ENCODE measurements at places on chromosomes 16 and 17.

DNA sequence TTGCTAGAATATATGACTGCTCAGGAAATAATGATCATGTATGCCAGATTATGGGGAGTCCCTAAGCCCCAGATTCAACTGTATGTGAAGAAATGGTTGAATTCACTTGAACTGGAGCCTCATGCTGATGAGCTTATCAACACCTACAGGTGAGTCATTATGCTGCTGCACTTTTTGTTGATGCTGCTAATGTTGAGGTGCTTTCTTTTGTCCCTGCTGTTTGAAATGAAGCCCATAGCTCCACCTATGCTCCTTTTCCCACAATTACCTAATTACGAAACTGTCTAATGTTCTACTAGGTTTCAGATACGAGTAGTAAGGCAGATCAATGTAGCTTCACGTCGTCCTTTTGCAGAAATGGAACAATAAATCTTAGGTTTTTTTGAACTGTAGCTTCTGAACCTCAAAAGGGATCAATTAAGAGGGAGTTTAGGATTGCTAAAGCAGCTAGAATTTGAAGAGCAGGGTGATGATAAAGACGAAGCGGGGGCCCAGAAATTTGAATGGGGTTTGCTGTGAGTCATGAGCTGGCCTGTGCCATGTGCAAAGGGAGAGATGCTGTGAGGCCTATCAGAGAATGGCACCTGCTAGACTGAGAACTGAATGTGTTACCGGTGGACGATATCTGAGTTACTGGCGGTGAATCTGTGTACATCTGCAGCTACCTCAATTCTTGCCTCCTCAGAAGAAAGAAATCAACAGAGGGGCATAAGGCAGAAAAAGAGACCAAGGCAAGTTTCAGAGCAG is 6.1 kb upstream of the UQCRC2 start:
- DNase-seq = no peak

DNA sequence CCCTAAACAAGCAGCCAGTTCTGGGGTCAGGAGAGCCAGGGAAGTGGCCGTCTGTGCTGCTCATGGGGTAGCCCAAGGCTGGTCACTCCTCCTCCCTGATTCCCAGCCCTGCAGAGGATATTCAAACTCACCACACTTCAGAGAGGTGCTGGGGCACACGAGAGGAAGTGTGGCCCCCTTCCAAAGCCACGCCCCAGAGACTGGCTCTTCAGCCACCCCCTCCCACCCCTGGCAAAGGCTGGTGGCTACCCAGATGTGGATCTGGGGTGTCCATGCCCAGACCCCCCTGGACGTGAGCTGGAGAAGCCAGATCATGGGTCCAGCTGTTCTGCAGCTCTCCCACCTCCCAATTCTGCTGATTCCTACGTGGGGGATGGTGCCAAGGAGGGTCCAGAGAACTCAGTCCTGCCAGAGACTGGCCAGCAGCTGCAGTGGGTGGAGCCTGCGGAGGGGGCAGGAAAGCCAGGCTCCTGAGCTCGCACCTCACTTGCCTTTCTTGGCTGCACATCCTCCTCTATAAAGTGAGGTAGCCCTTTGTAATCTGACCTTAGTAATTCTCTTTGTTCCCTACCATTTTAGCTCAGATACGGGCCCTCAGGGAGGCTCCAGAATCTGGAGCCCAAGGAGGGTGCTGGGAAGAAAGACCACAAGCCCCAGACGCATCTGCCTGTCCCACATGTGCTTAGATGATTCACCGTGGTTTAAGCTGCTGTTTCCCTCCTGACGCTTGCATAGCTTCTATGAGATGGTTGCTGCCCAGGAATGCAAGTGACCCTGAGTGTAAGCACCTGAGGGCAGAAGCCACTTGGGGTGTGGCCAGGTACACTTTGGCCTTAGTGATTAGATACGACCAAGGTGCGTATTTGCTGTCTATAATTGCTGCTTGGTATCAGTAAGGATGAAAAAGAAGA is 15.3 kb downstream of the SDK2 start:
- DNase-seq = no peak

DNA sequence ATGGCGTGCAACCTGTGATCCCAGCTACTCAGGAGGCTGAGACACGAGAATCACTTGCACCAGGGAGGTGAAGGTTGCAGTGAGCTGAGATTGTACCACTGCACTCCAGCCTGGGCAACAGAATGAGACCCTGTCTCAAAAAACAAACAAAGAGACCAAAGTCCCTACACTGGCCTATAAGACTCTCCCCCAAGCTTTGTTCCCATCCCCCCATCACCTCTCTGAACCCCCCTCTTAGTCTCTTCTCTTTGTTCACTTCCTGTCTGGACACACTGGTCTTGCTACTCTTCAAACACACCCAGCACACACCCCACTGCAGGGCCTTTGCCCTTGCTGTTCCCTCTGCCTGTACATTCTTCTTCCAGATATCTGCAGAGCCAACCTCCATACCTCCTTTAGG is 7.8 kb upstream of the SCNN1B start:
- no peak for DNase-seq

- no peak for DNase-seq
Observed at GRCh38 chr17:1796800-1797199, 32.9 kb downstream of the SMYD4 start.

DNA sequence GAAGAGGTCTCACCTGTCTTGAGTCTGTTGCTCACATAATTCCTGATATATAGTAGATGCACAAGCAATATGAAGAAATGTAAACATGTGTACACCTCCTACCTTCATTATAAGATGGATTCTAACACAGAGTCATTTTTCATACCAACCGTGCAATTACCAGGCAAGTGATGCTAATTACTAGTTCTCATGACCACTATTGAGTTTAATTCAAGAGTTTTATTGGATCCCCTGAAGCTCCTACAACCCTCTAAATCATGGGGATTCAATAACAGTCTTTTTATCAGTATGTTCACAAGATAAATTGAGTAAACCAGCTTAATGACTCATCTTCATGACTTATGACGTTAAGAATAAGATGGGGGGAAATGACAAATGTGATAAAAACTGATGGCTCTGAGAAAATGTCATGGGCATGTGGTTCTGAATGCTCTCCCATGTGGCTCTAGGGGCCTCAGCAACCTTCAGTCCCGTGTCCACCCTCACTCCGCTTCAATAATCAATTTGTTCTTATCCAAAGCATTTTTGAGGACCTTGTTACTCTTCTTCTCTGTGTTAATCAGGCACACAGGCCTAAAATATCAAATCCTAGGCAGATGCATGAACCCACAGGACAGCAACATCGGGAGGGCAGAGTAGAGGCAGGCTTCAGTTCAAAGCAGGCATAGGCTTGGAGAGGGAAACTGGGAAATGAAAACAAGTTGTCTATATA is 42.8 kb downstream of the PRAC1 start:
- no peak for DNase-seq

- DNase-seq = no peak
Observed at GRCh38 chr16:3759736-3760135, 42.4 kb upstream of the TRAP1 start.

DNA sequence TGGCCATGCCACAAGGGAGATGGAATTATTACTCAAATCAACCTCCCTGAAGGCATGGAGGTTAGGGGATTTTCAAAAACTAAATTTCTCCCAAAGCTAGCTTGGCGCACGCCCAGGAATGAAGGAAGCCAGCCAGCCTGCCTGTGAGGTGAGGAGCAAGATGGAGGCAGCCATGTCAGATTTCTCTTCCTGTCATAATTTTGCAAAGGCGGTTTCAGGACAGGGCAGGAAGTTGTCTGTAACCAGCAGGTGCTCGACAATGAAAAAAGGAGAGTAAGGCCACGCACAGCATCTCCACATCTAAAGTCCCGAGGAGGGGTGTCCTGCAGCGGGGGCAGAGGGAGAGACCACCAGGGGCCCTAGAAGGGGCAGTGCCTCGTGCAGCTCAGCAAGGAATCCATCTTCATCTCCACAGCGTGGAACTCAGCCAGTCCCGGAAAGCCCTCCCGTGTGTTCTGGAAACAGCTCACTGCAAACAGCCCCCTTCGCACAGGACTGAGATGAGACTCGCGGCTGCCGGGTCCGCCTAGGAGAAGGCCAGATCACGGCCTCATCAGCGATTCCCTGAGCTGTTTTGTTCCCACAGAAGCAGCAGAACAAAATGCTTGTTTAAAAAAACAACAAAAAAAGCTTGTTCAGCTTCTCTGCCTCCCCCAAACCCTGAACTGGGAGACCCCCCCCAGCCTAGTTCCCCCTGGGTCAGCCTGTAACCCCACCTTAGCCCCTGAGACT is 47.8 kb downstream of the SLC7A5 start:
- DNase-seq = no peak

DNA sequence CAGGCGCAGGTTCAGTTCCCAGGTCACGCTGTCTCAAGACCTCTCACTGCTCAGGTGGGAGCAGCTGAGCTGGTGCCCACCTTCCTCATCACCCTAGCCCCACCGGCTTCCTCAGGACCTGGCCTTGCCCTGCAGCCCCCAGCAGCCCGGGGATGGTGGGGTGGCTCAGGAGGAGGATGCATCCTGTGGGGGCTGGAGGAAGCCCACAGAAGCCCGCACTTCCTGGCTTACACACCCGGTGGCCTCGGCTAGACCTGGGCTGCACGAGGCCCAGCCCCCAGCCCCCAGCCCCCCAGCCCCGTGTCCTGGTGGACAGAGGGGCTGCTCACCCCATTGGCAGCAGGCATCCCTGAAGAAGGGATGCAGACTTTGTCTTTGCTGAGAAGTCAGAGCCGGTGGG is 43.4 kb downstream of the BAHCC1 start:
- no peak for DNase-seq

DNA sequence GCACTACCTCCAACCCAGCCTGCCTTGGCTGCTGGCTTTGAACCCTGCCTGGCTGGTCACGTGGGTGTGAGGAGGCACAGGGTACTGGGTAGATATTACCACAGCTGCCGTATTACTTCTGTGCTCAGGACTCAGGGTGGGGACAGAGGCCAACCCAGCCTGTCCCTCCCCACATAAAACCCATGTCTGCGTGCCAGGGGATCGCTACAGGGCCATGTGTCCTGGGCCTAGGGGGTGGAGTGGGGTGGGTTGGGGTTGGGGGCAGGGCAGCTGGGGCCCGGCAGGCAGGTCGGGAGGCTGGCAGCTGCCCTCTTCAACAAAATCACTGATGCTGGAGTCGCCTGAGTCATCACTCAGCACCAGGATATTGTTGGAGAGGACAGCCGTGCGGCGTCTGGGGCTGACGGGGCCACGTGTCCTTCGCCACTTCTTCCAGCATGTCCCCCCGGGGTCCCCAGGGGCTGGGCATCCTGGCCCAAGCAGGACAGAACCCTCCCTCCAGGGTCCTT is 39.7 kb upstream of the PVALEF start:
- DNase-seq = no peak

DNA sequence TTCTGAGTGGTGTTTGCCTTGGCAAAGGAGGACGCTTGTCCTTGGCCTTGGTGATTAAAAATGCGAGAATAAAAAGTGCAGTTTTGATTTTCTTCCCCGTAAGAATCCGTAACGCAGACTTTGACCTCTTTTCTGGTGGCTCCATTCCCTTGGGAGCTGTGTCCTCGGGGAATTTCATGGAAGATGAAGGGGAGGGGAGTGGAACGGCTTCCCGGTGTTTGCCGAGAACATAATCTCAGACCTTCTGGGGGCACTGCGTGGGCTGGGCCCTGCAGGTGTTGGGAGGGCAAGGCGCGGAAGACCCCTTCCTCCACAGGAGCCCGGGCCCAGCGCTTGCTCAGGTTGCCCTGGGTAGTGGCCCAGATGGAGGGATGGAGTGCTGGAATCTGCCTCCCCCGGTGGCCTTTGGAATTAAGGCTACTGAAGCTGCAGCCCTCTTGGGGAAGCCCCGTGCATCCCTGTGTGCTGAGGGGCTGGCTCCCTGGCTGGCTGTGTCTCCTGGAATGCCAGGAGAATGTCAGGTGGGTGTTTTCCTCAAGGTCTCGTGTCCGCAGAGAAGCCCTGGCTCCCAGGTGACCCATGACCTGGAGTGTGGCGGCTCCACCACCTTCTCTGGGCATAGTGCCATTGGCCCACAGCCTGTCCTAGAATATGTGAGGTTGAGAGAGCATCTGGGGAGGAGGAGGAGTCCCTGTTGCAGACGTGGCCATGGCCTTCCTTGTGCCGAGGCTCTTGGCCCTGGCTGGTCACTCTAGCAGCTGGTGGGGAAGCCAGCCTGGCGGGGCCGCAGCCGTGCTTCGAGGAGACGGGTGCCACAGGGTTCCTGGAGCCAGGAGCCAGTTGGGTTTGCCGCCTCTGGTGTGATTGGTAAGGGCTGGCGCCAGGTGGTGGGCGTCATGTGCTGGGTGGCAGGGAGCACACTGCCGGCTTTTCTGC is 3.1 kb downstream of the BAIAP2 start:
- no peak for DNase-seq

All from GM12891 (cell line).